ENCODE measurements at places on chromosomes 2 and 18.

DNA sequence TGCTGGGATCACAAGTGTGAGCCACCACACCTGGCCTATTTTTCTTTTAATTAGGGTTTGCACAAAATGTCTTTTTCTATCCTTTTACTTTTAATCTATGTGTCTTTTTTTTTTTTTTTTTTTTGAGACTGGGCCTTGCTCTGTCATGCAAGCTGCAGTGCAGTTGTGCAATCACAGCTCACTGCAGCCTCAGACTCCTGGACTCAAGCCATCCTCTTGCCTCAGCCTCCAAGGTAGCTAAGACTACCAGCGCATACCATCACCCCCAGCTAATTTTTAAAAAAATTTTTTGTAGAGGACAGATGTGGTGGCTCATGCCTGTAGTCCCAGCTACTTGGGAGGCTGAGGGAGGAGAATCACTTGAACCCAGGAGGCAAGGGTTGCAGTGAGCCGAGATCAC is 27.1 kb downstream of the ADCY3 start:
- no peak for DNase-seq

DNA sequence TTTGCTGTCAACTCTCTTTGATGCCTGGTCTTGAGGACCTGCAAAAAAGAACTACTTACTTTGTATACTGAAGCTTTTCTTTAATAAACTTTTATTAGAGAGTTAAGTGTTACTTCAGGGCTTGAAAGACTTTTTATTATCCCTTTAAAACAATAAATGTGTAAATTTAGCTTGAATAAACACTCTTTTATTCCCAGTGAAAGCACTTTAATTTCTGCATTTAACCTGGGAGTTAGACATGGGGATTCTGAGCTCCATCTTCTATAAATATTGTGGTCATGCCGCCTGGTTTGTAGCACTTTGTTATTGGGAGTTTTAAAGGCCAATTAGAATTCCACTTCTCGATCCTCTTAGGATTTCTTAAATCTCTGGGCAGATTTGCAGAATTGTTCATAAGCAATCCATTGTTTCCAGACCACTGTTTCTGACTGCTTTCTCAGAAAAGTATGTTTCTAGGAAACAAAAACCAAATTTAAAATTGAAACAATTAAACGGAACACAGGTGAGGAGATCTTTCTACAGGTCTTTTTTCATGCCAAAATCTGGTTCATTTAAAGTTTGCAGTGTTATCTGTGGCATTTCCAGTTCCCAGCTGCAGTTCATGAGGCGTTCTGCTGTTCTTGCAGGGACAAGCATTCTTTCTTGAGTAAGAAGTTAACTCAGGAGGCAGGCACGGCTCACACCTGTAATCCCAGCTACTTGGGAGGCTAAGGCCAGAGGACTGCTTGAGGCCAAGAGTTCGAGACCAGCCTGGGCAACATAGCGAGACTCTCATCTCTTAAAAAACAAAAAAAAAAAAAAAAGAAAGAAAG is 18.1 kb upstream of the E2F6 start:
- DNase-seq, result no peak

DNA sequence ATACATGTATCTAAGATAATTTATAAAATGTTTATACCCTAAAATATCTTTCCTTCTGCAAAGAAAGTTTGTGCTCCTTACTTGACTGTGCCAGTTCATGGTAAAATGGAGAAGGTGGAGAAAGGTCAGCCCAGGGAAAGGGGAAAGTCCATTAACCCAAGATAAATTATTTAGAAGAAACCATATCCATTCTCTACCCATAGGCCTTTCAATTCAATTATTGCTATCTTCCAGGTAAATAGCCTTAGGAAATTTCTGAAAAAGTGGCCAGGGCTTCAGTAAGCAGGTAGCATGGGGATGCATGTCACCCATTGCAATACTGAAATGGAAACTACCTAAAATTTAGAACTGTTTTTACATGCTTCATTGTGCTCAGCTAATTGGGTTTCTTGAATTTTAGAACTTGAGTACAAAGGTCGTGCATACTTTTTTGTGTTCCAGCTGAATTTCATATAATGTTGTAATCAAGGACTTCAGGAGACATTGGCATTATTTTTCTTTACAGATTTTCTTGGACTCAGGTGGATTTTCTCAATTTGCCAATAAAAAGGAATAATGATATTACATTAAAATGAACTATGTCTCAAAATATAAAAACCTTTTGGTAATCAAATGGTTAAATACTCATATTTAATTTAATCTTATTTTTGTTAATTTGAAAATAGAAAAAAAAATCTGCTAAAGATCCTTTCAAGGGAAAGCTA is 124.9 kb downstream of the CSRNP3 start:
- no peak for DNase-seq

GRCh38 chr2:68832233-68832869 is 38.8 kb downstream of the BMP10 start:
- peak; percentile 65 for DNase-seq

DNA sequence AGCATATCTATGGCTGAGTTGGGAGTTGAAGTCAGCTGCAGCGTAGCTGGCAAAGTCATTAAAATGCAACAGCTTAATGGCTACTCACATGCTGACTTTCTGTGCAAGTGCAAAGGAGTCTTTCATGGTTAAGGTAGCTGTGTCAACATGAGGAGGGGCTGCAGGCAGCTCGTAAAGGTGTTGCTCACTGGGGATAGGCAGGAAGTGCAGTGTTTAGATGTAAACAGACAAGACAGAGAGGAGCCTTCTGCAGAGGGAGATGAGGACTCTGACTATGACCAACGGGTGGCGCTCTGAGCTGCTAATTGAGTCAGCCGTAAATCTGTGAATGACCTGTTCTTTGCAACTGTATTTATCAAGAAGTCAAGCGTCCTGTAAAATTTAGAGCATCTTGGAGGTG is 22.3 kb upstream of the CAVIN2 start:
- peak; percentile 68 for DNase-seq

- DNase-seq, result peak; percentile 67
These were observed 3.5 kb upstream of the NAGK start for GRCh38 chr2:71064754-71065621.

DNA sequence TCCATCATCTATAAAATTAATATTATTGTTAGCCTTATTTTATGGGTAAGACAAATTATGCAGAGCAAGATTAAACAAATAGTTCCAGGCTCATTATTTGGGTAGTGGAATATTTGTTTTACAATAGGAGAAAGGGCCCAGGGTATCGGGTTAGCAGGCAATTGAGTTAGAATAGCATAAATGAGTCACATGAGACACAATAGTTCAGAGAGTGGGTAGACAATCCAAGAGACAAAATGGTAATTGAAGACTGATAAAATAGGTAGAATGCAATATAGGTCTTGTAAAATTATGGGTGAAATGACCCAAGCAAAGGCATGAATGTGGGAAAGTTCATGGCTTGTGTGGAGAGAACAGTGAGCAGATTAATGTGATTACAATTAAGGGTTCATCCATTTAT is 790.9 kb upstream of the GCFC2 start:
- no peak for DNase-seq

DNA sequence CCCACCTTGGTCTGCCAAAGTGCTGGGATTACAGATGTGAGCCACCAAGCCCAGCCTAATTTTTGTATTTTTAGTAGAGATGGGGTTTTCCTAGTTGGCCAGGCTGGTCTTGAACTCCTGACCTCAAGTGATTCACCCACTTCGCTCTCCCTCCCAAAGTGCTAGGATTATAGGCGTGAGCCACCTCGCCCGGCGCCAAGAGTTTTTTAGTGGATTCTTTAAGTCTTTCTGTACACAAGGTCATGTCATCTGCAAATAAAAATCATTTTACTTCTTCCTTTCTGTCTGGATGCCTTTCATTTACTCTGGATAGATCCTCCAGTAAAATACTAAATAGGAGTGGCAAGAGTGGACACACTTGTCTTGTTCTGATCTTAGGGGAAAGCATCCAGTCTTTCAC is 61.7 kb downstream of the KCMF1 start:
- DNase-seq, result no peak

GRCh38 chr2:132497591-132497990 is 81.0 kb downstream of the GPR39 start:
- DNase-seq, result peak; percentile 51

DNA sequence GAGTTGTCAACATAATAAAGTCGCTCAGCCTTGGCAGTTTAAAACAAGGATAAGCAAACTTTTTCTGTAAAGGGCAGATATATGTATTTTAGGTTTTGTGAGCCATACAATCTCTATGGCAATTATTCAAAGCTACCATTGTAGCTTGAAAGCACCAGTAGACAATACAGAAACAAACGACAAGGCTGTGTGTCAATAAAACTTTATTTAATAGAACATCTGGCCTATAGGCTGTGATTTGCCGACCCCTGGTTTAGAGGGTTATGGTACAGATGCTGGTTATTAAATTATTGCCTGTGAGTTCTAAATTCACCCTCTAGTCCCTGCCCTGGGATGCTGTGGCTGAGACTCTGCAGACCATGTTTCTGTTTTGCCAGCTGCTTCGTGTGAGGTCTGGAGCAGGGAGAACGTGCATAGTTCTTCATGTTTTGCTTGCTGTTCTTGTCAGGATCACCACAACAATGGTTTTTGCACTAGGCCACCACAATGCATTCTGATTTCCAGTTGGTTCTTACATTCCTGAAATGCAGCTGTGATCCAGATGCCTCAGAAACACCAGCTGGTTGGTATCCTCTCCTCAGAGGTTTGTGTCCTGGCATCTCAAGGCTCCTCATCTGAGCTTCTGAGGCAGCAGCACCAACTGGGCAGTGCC is 46.6 kb downstream of the ICOS start:
- no peak for DNase-seq

All from epithelial cell of esophagus (primary cell).